ENCODE measurements at places on chromosomes 4 and X.

GRCh38 chrX:129716507-129716906 is 22.3 kb upstream of the XPNPEP2 start:
- DNase-seq = no peak

DNA sequence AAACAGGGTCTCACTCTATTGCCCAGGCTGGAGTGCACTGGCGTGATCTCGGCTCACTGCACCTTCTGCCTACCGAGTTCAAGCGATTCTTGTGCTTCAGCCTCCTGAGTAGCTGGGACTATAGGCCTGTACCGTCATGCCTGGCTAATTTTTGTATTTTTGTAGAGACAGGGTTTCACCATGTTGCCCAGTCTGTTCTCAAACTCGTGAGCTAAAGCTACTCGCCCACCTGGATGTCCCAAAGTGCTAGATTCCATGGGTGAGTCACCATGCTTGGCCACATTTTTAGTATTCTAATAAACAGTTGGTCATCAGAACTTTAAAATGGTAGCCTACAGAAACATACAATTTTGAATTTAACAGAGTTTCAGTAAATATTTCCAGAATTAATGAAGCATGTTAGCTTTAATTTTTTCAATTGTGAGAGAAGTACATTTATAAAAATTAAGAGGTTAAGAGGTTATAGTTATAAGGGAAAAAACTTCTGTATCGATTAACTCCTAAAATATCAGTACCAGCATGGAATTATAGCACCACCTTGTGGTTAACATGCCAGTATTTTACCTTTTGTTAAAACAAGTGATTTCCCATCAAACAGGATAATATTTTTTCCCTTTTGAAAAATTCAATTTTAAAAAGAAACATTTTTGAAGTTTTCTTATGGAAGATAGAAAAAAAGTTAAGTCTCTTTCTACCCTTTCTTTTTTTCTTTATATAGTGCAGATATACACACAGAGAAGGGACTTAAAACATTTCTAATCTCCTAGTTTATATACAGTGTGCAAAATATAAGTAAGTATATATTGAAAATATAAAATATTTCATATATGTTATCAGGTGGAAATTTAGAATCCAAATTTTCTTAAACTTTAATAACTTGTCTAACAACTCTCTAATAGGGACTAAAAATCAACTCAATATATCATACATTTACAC is 35.4 kb downstream of the CEP44 start:
- DNase-seq = peak; percentile 39

DNA sequence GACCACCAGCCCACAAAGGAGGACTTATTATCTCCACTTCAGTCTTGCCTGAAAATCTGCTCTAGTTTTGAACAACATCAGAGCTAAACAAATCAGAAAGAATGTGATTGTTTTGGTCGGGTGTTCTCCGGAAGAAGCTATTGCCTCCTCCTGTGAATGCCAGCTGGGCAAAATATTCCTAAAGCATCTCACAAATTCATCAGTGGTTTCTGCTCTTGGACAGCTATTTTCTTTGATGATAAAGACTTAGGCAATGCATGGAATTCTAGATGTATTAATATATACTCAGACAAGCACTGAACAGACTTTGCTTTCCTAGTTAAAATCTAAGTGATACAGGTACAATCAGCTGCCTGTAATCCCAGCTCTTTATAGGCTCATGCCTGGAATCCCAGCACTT is 71.8 kb downstream of the ASMT start:
- peak; percentile 51 for DNase-seq

GRCh38 chr4:66585767-66586166 is 915.5 kb upstream of the EPHA5 start:
- DNase-seq = no peak

DNA sequence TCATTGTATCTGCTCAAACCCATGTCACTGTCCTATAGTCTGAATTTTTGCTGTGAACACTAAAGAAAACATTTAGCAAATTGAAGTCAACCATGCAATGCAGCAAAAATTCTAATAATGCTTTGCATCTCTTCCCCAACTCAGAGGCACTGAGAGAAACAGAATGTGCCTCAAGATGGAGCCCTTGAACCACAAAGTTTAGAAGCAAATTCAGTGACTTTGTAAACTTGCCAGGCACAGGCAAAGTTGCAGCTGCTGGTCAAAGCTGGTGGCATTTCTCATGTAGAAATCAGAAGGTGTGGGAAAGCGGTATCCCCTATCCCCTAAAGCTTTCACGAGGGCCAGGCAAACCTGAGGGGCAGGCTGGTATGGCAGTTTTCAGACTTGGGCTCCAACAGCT is 121.7 kb upstream of the DIPK2B start:
- peak; percentile 88 for DNase-seq

DNA sequence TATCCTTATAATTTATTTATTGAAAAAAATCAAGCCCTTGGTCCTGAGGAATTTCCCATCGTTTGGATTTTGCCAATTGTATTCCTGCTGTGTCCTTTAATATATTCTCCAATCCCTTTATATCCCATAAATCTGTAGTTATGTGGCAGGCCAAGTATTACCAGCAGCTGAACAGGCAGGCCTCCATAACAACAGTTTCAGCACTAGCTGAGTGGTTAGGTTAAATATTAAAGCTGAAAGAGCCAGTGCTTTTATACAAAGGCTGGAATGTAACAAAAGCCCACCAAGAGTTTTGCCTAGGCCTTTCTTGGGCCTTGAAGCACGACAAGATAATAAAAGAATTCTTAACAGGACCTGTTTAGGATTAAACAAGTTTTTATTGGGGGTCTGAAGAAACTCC is 366.6 kb upstream of the GALNT7 start:
- no peak for DNase-seq

GRCh38 chr4:29311247-29311646 is 1408.9 kb upstream of the PCDH7 start:
- DNase-seq = peak; percentile 51

DNA sequence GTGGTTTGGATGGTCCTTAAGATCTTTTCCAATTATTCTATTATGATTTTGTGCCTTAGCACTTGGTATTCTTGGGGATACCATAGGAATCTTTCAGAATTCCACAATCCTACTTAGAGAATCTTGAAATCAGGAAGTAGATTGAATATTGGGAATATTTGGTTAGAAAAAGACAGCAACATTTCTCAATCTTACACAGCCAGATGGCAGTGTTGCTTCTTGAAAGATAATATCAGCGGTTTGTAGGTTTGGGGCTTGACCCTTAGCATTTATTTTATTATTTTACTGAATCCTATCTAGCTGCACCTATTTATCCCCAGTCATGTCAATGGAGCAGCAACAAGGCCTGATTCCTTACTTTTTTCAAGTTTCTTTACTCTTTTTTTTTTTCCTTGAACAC is 28.6 kb downstream of the MAGEB1 start:
- peak; percentile 11 for DNase-seq

DNA sequence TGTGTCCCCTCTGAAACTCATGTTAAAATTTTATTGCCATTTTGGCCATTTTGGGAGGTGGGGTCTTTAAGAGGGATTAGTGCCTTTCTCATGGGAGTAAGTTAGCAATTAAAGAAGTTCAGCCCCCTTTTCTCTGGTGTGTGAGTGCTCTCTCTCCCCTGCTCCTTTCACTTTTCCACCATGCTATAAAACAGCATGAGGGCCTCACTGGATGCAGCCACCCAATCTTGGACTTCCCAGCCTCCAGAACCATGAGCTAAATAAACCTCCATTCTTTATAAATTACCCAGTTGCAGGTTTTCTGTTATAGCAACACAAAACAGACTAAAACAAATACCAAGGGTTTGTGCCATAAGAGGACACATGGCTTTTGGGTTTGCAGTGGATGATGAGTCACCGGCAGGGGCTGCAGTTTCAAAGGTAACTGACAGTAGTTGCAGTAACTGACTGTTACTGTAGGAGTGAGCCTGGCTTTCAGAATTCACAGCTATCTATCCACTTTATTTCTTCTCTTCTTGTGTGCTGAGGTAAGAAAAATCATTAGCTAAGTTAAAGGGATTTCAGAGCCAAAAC is 121.5 kb downstream of the PPEF1 start:
- peak; percentile 15 for DNase-seq
